CD4-positive, alpha-beta T cell treated with Interleukin-12 subunit alpha and Interleukin-12 subunit beta, for 1 hour (primary cell): ENCODE measurements at places on chromosomes 16 and 17.

DNA sequence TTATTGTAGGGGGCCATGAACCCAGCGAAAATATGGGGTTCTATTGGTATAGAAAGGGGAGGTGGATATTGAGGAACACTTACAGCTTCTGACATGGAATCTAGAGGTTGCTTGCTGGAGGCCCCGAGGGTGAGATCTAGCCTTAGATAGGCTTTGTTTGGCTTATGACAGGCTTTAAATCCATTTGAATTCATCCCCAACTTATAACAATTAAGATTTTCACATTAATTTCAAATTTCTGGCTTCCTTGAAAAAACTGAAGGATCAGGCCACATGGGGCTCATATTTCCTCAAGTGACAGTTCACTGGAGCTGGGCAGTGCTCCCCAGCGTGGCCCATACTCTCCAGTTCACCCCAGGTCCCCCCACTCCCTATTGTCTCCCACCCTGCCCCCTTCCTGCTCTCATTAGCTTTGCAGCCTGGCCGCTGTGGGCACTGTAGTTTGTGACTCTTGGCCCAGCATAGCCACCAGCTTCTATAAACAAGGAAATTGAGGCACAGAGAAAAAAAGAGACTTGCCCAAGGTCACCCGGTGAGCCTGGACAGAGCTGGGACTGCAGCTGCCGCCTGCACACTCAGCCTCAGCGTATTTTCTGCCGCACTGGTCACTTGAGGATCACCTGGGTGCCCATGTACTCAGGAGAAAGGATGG is 19.8 kb upstream of the ADGRG1 start:
- no peak for DNase-seq

GRCh38 chr17:60043846-60044245 is 34.9 kb downstream of the HEATR6 start:
- DNase-seq, result no peak

GRCh38 chr16:11306381-11306780 is 25.3 kb upstream of the PRM1 start:
- no peak for DNase-seq

DNA sequence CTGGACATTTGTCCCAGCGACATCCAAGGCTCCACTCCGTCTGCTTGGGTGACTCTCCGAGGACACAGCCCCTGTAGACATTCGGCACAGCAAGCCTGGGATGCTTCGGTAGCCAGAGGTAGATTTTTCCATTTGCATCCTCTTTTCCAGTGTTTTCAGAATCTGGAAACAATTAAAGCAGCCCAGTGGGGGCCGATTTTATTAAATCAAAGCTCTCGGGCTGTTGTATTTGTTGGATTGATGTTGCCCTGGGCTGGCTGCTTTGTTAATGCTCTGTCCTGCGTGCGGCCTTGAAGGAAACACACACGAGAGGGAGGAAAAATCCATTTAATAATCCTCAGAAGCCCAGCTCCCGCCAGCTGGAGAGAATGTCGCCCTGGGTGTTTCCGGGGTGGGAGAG is 158.1 kb upstream of the CIBAR2 start:
- DNase-seq, result no peak
